Endodermal cell (in vitro differentiated cells): ENCODE measurements at places on chromosomes 1 and 21. TPM values are rescaled to one million over a fixed set of nuclear protein-coding genes. Genes with fewer than 3 reads are reported as not detected.
A peak's percentile ranks its signal among the peaks of the same experiment; 100 is the strongest.

DNA sequence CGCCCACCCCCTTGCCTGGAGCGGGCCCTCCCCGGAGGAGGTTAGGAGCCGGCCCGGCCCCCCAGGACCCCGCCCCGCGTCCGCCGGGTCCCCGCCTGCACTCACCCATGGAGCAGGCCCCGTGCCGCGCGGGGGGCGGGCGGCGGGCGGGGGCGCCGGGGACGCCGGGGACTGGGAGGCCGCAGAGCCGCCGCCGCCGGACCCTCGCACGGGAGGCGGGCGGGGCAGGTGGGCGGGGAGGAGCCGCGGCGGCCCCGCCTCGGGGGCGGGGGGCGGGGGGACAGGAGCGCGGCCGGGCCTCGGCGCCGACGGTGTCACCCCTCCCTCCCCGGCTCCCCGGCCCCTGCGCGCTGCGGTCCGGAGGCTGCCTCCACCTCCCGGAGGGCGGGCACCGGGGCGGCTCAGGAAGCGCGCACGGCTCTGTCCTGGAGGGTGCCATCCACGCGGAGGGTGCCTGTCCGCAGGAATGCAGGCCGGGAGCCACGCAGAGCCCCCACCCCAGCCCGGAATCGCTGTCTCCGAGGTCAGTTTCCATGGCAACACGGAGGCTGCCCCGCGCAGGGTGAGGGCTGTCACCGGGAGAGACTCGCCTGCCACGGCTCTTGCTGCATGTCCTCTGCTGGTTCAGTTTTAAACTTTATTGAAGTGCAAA, 5.9 kb upstream of the PLEKHG5 start:
- DNase-seq: peak; percentile 86

NR1I3 gene
- 0.20 TPM in 1 of 2 replicates, not detected in the other for total RNA-seq

DNA sequence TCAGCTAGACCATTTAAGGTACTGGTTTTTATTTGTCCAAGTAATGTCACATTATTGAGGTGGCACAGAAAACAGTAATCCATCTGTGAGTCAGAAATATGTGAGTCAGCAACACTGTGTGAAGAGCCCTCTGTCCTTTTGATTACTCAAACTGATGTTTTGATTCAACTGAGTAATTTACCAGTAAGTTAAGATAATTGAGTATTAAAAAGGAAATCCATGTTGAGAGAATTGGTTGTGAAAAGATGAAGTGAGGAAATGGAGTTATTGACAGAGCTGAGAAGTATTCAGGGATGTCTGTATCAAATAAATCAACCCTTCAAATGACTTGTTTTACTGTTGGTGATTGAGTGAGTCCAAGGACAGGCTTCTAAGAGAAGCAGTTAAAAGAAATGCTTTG, 302.7 kb upstream of the SGIP1 start:
- DNase-seq: no peak

ZNF648 gene
- total RNA-seq: 0.11 TPM in 1 of 3 replicates, not detected in the others

DNA sequence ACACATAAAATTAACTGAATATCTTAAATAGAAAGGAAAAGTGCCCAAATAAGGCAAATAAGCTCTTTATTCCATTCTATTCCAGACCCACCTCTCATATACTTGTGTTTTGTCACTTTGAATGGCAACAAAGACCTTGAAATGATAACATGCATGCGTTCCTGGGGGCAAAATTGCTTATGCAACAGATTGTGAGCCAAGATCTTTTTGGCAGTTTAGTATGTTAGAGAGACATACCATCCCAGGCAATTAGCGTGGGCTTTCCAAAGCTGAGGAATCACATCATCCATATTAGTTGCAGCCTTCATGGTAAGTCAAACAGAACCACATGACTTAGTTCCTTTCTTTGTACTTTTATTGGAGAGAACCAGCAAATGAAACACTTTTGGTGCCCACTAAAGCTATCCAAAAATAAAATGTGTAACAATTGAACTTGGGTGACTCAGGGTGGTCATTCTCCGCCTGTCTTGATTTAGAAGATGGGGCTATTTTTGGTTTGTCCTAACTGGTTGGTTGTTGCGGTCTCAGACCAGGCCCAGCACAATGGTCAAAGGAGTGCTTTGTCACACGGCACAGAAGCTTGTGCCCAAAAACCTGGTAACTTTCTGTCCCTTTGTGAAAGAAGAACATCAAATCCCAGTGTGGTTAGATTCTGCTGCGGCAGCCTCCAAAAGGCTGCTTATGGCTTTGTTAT, 68.7 kb upstream of the ATF3 start:
- no peak for DNase-seq

DNA sequence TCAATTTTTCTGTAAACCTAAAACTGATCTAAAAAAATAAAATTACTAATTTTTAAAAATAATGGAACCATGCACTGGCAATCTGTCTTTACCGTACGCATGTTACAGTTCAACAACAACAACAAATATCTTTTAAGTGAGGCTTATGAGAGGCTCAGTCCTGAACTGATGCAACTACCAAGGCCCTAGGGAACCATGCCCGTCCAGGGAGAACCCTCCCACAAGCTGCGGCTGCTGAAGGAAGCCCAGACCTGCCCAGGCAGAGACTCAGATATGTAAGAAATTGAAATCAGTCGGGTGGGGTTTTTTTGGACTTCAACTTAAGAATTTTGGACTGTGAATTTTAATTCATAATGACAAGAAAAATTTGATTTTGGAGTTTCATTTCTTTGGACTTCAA, 91.1 kb downstream of the NPHP4 start:
- DNase-seq: no peak

- no peak for DNase-seq
Measured at GRCh38 chr1:55506740-55507577, 291.8 kb upstream of the USP24 start.

- no peak for DNase-seq
Measured at GRCh38 chr1:186958520-186958919, 129.8 kb downstream of the PLA2G4A start.

PYHIN1 gene
- not detected in 2 replicates for total RNA-seq

DNA sequence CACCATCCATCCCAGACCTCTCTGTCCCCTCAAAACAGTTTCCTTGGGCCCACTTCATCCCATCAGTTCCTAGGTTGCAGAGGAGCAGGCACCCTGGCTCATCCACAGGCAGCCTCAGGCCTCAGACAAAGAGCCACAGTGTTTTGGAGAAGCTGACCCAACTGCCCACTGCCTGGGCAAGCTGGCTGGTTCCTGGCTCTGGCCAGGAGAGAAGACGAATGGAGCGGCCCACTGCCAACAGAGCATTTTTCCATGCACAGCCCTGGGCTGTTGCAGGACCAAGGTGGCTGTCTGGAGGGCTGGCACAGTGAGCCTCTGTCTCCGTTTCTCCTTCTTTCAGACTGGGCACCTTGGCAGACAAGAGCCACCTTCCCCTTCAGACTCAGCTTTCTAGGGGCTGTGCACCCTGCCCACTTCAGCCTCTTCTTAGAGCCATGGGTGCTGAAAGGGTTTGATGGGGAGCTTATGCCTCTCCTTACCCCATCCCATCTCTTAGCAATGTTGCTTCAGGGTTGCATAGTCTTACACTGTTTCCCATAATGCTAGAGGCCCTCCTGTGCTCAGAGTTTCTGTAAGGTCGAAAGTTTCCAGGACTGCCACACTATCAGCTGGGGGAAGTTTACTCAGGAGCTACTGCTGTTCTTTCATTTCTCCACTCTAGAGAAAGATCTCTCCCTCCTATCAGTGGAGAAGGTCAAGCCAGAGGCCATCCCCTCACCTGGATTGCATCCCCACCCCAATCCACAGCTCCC, 973 bp downstream of the FMOD start:
- DNase-seq: no peak

GRCh38 chr1:166485620-166486019, 318.8 kb upstream of the FAM78B start:
- no peak for DNase-seq

DNA sequence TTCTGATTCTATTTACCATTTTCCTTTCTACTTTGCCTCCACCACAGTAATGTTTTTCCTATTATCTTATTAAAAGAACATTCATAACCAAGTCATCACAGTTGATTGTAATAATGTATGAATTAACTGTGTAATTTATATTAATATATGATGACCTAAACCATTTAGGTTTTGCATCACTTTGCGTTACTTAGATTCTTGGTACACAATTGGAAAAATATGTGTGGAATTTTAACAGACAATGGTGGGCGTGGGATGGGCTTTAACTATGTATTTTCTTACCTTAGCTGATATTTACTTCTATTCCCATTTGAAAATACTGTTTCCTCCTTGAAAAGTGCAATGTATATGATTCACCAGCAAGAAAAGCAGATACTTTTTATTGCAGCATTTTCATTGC, 3.6 kb downstream of the KRTAP21-3 start:
- no peak for DNase-seq

HTR6 gene
- 0.18 and 0.31 TPM in 2 replicates for total RNA-seq

- no peak for DNase-seq
Measured at GRCh38 chr1:183090391-183091006, 67.3 kb downstream of the LAMC1 start.

TNFRSF18 gene
- 1.2 and 1.7 TPM in 2 replicates for total RNA-seq

- DNase-seq: no peak
Measured at GRCh38 chr1:41144285-41144684, 97.8 kb downstream of the SCMH1 start.

DNA sequence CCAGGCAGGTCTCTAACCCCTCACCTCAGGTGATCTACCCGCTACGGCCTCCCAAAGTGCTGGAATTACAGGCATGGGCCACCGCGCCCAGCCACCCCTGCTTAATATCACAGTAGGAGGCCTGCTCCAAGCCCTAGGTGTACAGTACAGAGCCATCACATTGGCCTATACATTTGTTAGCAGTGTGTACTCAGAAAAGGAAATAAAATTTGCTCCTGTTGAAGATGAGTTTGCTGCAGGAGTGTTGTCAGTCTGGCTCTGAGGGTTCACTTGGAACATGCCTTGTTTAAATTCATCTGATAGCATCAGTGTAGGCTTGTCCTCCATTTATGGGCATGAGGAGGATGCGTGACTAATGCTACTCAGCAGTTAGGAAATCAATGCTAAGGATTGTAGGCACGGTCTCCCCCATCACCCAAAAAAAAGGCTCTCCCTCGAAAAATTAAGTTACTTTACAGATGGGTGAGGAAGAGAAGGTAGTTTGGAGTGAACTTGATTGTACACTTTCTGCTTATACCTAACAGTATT, 4.6 kb upstream of the ENAH start:
- no peak for DNase-seq

CNR2 gene
- not detected in 2 replicates for total RNA-seq

GRCh38 chr1:10658396-10659066, 137.9 kb downstream of the CASZ1 start:
- DNase-seq: no peak

- DNase-seq: peak; percentile 97
Measured at GRCh38 chr1:156927215-156928042, 7.0 kb downstream of the LRRC71 start.

MORC3 gene
- 23.3 to 38.6 TPM (median 25.7 TPM) in 3 replicates for total RNA-seq

ITLN2 gene
- total RNA-seq: 17.5 and 20.3 TPM in 2 replicates

GRCh38 chr1:90671251-90671650, 45.9 kb downstream of the BARHL2 start:
- DNase-seq: no peak

DNA sequence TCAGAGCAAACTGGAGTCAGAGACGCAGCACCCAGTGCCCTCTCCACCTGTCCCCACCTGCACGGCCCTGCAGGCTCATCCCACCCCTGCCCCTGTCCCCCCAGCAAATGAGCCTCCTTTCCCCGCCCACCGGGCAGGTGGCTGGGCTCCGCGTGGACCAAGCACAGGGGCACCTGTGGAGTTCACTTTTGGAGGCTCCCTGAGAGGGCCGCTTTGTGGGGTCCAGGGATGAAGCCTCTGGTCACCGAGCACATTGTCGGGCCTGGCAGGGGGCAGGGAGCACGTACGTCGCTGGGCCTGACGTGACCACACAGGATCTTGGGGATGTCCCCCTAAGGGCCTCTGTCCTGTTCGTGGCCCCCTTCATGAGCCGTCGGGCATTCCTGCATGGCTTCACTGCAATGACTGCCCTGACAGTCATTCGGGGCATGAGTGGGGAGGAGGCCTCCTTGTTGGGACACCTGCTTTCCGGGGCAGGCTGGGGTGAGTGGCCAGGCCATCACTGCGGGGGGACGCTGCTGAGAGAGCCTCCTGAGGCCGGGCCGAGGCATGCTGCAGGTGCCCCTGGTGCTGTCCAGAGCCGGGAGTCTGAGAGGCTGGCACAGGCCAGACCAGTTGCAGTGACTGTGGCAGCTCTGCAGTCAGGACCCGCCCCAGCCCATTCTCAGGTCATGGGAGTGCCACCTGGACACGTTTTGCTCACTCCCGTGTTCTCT, 19.7 kb downstream of the SLX9 start:
- no peak for DNase-seq

- no peak for DNase-seq
Measured at GRCh38 chr1:228317891-228318810, 88.5 kb downstream of the TRIM11 start.

PPCS gene
- 41.3 to 51.3 TPM (median 48.9 TPM) in 3 replicates for total RNA-seq
